ENCODE measurements at places on chromosomes 6 and 20. TPM values are rescaled to one million over a fixed set of nuclear protein-coding genes. Genes with fewer than 3 reads are reported as not detected.
A peak's percentile ranks its signal among the peaks of the same experiment; 100 is the strongest.

DNA sequence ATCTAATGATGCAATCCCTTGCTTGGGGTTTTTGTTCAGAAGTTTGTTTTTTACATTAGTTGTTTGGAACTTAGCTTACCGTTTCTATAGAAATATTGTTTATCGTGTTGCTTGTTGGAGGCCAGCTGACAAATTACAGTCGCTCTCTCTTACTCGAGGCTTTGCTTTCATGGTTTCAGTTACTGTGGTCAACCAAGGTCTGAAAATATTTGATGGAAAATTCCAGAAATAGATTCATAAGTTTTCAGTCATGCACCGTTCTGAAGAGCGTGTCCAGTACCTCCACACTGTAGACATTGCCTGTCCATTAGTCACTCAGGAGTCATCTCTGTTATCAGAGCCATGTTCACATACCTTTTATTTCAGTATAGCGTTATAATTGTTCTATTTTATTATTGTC is 47.9 kb downstream of the DEK start:
- peaks cover 15% of the 10 kb centered on the region for H3K4me1 ChIP-seq
- DNase-seq, result no peak
- H3K36me3 ChIP-seq, result peaks cover 7% of the 10 kb centered on the region
- no peak overlapping the region for H3K4me3 ChIP-seq
- no peaks in the 10 kb centered on the region for H3K27me3 ChIP-seq
- H3K27ac ChIP-seq, result peak overlapping the region; percentile 66

- no peak overlapping the region for H3K27ac ChIP-seq
- no peaks in the 10 kb centered on the region for H3K36me3 ChIP-seq
- peaks cover 5% of the 10 kb centered on the region for H3K27me3 ChIP-seq
- DNase-seq, result no peak
- no peak overlapping the region for H3K4me3 ChIP-seq
- peaks cover 12% of the 10 kb centered on the region for H3K4me1 ChIP-seq
Observed at GRCh38 chr6:139640448-139640847, 266.0 kb upstream of the CITED2 start.

GRCh38 chr6:139325686-139326085 is 33.9 kb upstream of the TXLNB start:
- H3K27me3 ChIP-seq, result no peaks in the 10 kb centered on the region
- H3K4me1 ChIP-seq, result peaks cover 21% of the 10 kb centered on the region
- peaks cover 3% of the 10 kb centered on the region for H3K36me3 ChIP-seq
- H3K4me3 ChIP-seq, result peak overlapping the region; percentile 21

DNA sequence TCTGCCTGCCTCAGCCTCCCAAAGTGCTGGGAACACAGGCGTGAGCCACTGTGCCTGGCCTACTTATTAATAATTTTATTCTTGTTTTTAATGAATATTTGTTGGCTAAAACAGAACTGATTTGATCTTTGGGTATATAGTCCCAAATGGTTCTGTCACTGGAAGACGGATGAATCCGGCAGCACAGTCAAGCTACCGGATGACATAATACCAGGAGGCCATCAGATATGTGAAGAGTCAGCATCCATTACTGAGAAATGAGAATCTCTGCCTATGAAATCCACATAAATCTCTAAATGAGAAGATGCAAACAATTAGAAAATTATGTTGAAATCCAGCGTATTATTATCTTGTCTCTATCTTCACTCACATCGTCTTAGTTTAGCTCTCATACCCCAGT is 263.0 kb downstream of the EYA4 start:
- H3K27ac ChIP-seq, result no peak overlapping the region
- H3K4me3 ChIP-seq, result no peak overlapping the region
- no peaks in the 10 kb centered on the region for H3K36me3 ChIP-seq
- H3K4me1 ChIP-seq, result no peaks in the 10 kb centered on the region
- DNase-seq, result no peak
- H3K27me3 ChIP-seq, result peaks cover 14% of the 10 kb centered on the region

- peaks cover 3% of the 10 kb centered on the region for H3K36me3 ChIP-seq
- H3K4me3 ChIP-seq, result peak overlapping the region; percentile 92
- H3K27ac ChIP-seq, result peak overlapping the region; percentile 21
- H3K4me1 ChIP-seq, result peaks cover 21% of the 10 kb centered on the region
Observed at GRCh38 chr6:99588618-99589289, 17.9 kb upstream of the PRDM13 start.

DNA sequence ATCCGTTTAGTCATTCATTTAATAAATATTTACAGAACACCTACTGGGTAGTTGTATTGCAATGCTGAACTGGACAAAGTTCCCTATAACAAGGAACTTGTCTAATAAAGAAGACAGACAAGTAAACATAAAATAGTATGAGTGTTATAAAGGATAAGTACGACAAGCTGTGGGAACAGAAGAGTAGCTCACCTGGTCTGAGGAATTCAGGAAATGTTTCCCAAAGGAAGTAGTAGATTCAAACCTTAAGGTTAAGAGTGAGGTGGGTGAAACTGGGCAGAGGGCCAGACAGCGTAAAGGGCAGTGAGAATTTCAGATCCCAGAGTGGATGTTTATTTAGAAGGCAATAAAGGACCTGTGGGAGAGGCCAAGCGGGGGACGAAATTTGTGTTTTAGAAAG is 72.3 kb upstream of the CD2AP start:
- DNase-seq, result no peak
- H3K27me3 ChIP-seq, result peaks cover 25% of the 10 kb centered on the region
- H3K4me1 ChIP-seq, result no peaks in the 10 kb centered on the region
- H3K36me3 ChIP-seq, result peaks cover 6% of the 10 kb centered on the region

DNA sequence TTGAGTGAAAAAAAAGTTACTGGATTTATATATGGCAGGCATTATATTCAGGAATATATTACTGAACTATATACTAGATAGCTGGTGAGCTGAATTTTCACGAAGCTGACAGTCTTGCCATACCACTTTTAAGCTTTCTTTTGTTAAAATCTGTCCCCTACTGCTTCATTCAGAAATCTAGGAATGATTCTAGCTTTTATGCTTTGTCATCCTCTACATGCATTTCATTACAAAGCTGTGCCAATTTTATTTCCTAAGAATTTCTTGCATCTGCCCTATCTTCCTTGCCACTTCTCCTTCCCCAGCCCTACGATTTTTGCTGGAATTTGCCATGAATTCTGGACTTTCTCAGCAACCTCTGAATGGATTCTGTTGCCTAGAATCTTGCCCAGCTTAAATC is 158.5 kb upstream of the ADGRB3 start:
- H3K36me3 ChIP-seq, result no peaks in the 10 kb centered on the region
- DNase-seq, result no peak
- no peaks in the 10 kb centered on the region for H3K27me3 ChIP-seq
- no peaks in the 10 kb centered on the region for H3K4me1 ChIP-seq

DNA sequence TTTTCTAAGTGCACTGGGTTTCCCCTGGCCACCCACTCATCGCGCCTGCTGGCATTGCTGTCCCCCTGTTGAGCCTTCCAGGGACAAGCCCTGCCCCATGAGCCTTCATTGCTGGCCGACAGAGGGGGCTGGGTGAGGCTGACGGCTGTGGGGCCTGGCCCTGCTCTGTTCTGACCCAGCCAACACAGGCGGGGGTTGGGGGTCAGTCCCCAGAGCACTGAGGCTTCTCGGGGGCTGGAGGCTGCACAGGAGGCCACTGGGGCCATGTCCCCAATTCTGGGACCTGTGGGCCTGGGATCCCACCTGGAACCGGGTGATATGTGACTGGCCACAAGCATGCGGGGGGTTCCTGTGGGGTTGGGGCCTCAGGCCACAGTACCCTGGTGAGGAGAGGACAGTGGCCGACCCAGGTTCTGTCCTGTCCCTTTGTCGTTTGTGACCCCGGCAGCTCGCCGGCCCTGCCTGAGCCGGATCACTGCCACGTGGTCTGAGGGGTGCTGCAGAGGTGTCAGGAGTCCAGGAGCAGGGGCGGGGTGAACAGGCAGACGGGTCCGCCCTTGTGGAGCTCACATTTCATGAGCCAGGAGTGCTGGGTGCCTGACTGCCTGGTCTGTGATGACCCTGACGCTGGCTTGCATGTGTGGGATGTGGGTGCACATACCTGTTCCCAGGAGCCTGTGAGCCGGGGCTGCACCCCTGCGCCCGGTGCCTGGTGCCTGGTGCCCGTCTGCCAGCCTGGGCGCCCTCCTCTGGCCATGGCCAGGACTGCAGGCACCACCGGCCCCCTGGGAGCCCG is 2.1 kb upstream of the COL20A1 start:
- H3K4me3 ChIP-seq, result no peak overlapping the region
- H3K36me3 ChIP-seq, result peaks cover 3% of the 10 kb centered on the region
- H3K27ac ChIP-seq, result peak overlapping the region; percentile 19
- DNase-seq, result peak; percentile 42
- H3K27me3 ChIP-seq, result no peaks in the 10 kb centered on the region

GRCh38 chr6:126268092-126268491 is 71.8 kb upstream of the CENPW start:
- H3K4me1 ChIP-seq, result no peaks in the 10 kb centered on the region
- DNase-seq, result no peak
- no peaks in the 10 kb centered on the region for H3K27me3 ChIP-seq
- no peak overlapping the region for H3K27ac ChIP-seq
- no peak overlapping the region for H3K4me3 ChIP-seq
- no peaks in the 10 kb centered on the region for H3K36me3 ChIP-seq

GRCh38 chr6:150470131-150470530 is 101.3 kb downstream of the IYD start:
- H3K4me3 ChIP-seq, result no peak overlapping the region
- no peak for DNase-seq
- H3K27me3 ChIP-seq, result peaks cover 9% of the 10 kb centered on the region

DNA sequence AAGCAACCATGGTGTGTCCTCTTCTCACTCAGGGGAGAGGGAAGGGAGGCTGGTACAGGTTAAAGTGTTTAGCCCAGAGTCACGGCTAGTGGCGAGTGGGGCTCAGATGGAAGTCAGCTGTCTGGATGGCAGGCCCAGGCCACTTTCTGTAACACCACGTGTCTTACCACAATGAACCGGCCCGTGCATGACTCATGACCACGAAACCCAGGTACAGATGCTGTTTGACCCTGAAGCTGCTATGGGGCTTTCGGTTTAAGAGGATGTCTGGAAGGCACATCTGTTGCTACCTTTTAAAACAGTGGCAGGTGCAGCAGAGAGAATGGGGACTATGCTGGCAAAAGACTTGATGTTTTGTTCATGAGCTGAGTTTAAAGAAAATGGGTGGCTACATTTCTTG is 36.5 kb upstream of the MPC1 start:
- DNase-seq, result no peak
- no peaks in the 10 kb centered on the region for H3K27me3 ChIP-seq
- H3K4me1 ChIP-seq, result peaks cover 55% of the 10 kb centered on the region
- H3K27ac ChIP-seq, result peak overlapping the region; percentile 89

GRCh38 chr6:131419702-131420101 is 153.3 kb upstream of the ARG1 start:
- H3K4me1 ChIP-seq, result peaks cover 7% of the 10 kb centered on the region
- no peak overlapping the region for H3K27ac ChIP-seq
- H3K36me3 ChIP-seq, result peaks cover 6% of the 10 kb centered on the region
- H3K27me3 ChIP-seq, result no peaks in the 10 kb centered on the region
- H3K4me3 ChIP-seq, result no peak overlapping the region

GRCh38 chr20:11437611-11438380 is 479.9 kb upstream of the BTBD3 start:
- no peaks in the 10 kb centered on the region for H3K27me3 ChIP-seq
- H3K36me3 ChIP-seq, result no peaks in the 10 kb centered on the region
- H3K4me3 ChIP-seq, result no peak overlapping the region
- DNase-seq, result no peak
- H3K4me1 ChIP-seq, result no peaks in the 10 kb centered on the region
- no peak overlapping the region for H3K27ac ChIP-seq

GRCh38 chr20:60011512-60012507 is 53.6 kb downstream of the CDH26 start:
- H3K27ac ChIP-seq, result peak overlapping the region; percentile 45
- peaks cover 12% of the 10 kb centered on the region for H3K4me1 ChIP-seq
- no peaks in the 10 kb centered on the region for H3K36me3 ChIP-seq
- no peak for DNase-seq
- peak overlapping the region; percentile 61 for H3K4me3 ChIP-seq
- H3K27me3 ChIP-seq, result no peaks in the 10 kb centered on the region

DNA sequence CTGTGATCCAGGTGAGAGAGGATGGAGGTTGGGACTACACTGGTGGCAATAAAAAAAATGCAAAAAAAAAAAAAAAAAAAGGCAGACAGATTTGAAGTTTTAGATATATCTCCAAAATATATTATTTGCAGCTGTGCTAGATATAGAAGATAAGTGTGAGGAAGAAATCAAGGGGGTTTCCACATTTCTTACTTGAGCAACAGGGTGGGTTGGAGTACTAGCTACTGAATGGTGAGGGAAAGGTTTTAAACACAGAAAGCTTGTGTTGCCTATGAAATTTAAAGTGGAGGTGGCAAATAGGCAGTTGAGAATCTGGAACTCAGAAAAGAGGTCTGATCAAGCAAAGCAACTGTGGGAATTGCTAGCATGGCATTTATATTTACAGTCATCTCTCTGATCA is 59.9 kb upstream of the GNRH2 start:
- H3K36me3 ChIP-seq, result peaks cover 8% of the 10 kb centered on the region
- no peak overlapping the region for H3K27ac ChIP-seq
- peaks cover 11% of the 10 kb centered on the region for H3K4me1 ChIP-seq
- H3K27me3 ChIP-seq, result no peaks in the 10 kb centered on the region

GRCh38 chr20:49602345-49603208 is 34.6 kb upstream of the PTGIS start:
- no peaks in the 10 kb centered on the region for H3K4me1 ChIP-seq
- H3K36me3 ChIP-seq, result no peaks in the 10 kb centered on the region
- H3K27me3 ChIP-seq, result no peaks in the 10 kb centered on the region
- no peak overlapping the region for H3K27ac ChIP-seq

GRCh38 chr6:51396583-51396982 is 577.9 kb downstream of the TFAP2B start:
- H3K4me1 ChIP-seq, result no peaks in the 10 kb centered on the region
- no peak for DNase-seq
- no peaks in the 10 kb centered on the region for H3K36me3 ChIP-seq

GRCh38 chr6:72984981-72985665 is 240.2 kb downstream of the KHDC1L start:
- no peak overlapping the region for H3K4me3 ChIP-seq
- no peak overlapping the region for H3K27ac ChIP-seq
- H3K4me1 ChIP-seq, result no peaks in the 10 kb centered on the region
- H3K36me3 ChIP-seq, result no peaks in the 10 kb centered on the region

DNA sequence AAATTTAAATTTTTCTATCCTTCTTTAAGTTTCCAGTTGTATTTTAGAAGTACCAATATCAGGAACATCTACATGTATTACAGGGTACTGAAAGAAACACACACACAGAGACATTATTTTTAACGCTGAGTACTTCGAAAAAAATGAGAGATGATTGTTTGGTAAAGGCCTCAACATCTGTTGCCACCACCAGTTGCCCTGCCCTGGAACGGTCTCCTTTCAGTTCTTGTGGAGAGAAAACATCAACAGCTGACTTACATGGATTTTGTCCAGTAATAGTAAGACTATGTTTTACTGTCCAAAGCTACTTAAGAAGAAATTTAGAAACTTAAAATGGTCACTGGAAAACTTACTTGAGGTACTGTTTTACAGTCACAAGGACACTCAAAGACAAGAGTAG is 16.7 kb downstream of the HMGCLL1 start:
- H3K4me3 ChIP-seq, result no peak overlapping the region
- H3K27ac ChIP-seq, result no peak overlapping the region
- no peak for DNase-seq
- H3K4me1 ChIP-seq, result no peaks in the 10 kb centered on the region
- no peaks in the 10 kb centered on the region for H3K36me3 ChIP-seq

- peaks cover 4% of the 10 kb centered on the region for H3K4me1 ChIP-seq
- no peaks in the 10 kb centered on the region for H3K36me3 ChIP-seq
- no peak for DNase-seq
Observed at GRCh38 chr6:53202052-53202451, 53.4 kb upstream of the GCM1 start.

Gene FYN
- total RNA-seq, result 455 TPM

Gene CAGE1
- total RNA-seq, result 0.57 TPM

Gene TFAP2D
- total RNA-seq, result not detected

Gene C20orf204
- 10.4 TPM for total RNA-seq

Gene ECT2L
- not detected for total RNA-seq

Gene TDRD6
- total RNA-seq, result not detected

Gene MLN
- total RNA-seq, result not detected

Gene SRPK1
- 44.9 TPM for total RNA-seq

Gene SCGN
- not detected for total RNA-seq

Gene PDE7B
- total RNA-seq, result 0.25 TPM
